Activated T-helper 1 cell treated with anti-CD3 and anti-CD28 coated beads, Interleukin-2, amount 50 U/mL, for 16 hours (primary cell): ENCODE measurements at places on chromosomes 12 and 14.

- DNase-seq: no peak
Measured at GRCh38 chr12:100624571-100624970, 51.1 kb downstream of the GAS2L3 start.

DNA sequence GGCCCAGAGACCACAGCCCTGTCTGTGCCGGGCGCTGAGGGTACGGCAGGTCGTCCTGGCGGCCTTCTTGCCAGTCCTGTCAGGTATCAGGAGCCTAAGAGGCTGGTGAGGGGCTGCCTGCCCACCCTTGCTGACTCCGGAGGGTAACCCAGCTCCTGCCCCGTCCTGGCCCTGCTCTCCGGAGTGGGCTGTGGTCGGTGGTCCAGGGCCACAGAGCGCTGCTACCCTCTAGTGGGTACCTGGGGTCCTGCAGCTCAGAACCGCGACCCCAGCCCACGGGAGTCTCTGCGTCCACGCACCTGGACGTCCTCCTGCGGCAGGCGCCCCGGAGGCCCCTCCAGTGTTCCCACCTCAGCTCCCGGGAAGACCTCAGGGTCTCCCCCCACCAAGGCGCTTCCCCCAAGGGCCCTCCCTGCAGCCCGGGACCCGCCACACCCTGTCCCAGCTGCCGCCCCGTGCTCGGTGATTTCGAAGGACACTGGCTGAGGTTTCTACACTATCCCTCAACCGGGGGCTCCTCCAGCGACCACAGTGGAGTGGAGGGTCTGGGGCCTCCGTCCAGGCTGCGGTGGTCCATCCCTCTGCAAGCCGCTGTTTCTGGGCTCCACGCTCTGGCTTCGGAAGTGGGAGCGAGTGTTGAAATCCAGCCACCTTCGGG, 75.9 kb upstream of the FBRSL1 start:
- no peak for DNase-seq

- DNase-seq: no peak
Measured at GRCh38 chr14:78644824-78645559, 474.8 kb downstream of the NRXN3 start.

GRCh38 chr12:103707446-103707845, 120.4 kb downstream of the STAB2 start:
- DNase-seq: no peak

GRCh38 chr14:69401841-69402240, 3.3 kb downstream of the SLC39A9 start:
- DNase-seq: no peak

DNA sequence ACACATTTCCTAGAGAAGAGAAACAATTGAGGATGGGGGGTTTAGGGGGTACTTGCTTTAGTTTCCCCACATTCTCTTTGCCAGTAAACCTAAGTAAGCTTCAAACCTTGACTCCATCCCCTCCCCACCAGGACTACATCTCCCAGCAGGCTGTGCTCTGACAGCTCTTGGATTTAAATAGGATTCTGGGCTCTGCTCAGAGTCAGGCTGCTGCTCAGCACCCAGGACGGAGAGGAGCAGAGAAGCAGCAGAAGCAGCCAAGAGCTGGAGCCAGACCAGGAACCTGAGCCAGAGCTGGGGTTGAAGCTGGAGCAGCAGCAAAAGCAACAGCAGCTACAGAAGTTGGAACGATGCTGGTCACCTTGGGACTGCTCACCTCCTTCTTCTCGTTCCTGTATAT, 20.6 kb downstream of the RDH12 start:
- DNase-seq: no peak

GRCh38 chr12:53579545-53579955, 46.6 kb downstream of the ATF7 start:
- no peak for DNase-seq
